ENCODE measurements at places on chromosomes 12 and 14. TPM values are rescaled to one million over a fixed set of nuclear protein-coding genes. Genes with fewer than 3 reads are reported as not detected.
A peak's percentile ranks its signal among the peaks of the same experiment; 100 is the strongest.

DNA sequence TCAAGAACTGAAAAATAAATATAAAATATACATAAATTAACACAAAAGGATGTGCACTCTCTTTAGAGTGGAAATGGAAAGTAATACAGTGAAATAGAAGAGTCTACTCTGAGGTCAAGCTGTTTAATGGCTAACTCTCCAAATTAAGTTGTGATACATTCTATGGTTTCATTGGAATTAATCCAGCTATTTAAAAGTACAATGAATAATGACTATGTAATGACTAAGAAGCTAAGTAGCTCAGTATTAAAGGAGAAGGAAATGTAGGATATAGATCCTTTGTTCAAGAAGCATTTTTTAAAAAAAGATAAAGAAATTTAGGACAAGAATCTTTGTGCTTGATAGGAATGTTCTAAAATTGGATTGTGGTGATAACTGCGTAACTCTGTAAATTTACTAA is 85.3 kb downstream of the LRP6 start:
- no peak for DNase-seq

- DNase-seq, result no peak
Measured at GRCh38 chr14:49886523-49886922, 6.4 kb upstream of the ARF6 start.

- no peak for DNase-seq
Measured at GRCh38 chr12:125159702-125160101, 94.5 kb downstream of the AACS start.

AKAP6 gene
- total RNA-seq, result 9.7 TPM

GRCh38 chr12:92987846-92988621 is 58.9 kb upstream of the EEA1 start:
- DNase-seq, result no peak

KRT6A gene
- not detected for total RNA-seq

GRCh38 chr14:92556255-92556741 is 42.7 kb downstream of the RIN3 start:
- no peak for DNase-seq

- DNase-seq, result no peak
Measured at GRCh38 chr12:87163122-87163521, 866.1 kb downstream of the C12orf50 start.

DNA sequence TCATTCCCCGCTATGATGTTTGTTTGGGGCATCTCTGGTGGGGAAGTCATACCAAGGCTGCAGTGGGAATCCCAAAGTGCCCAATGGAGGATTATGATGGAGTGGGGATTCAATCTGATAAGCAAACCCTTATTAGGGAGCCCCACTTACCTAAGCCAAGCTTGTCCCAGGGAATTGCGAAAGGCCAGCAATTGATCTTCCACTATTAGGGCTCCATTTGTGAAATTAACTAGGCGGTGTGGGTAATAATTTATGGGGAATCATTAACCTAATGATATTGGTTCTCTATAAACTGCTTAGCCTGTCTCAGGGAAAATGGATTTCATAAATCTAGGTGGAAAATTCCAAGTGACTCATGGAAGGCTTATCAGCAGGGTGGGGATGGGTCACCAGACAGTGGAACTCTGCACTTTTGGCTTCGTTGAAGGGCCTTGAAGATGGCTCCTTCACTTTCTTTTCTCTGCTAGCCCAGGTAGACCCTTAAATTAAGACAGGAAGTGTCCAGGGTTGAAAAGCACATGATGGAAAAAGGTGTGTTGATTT is 113.0 kb upstream of the WSCD2 start:
- no peak for DNase-seq

RITA1 gene
- 20.0 TPM for total RNA-seq

DNA sequence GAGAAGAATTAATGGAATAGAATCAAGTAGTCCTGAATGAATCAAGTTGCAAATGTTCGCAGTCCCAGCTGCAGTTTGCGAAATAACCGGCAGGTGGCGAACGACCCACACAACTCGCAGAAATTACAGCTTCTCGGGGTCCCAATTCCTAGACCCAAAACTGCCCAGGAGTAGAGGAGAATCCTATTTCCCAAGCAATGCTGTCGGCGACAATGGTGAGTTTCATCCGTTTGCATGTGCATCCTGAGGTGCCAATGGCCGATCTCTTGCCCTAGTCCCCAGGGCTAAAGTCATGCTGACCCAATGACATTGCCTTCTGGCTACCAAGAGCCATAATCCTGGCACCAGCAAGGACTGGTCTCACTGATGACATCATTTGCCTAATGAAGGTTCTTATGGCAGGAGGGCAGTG is 8.5 kb upstream of the ASCL1 start:
- peak; percentile 84 for DNase-seq

GRCh38 chr14:88430976-88431375 is 45.5 kb downstream of the SPATA7 start:
- DNase-seq, result no peak

DNA sequence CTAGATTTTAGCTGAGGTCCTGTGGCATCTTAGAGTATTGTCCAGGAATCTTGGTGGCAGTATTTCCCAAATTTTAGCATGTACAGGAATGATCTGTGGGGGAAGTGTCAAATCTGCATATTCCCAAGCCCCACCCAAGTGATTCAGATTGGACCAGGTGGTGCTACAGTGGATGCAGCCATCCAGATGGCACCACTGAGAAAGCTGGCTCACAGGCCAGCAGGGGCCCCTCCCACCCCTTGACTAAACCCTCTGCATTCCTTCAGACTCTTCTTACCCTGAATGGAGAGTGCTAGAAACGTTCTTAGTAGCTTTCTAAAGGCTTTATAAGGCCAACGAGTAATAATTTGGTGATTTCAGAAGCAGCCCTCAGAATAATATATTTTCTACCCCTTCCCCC is 255.2 kb downstream of the NRXN3 start:
- no peak for DNase-seq

GRCh38 chr14:42113358-42114069 is 506.8 kb downstream of the LRFN5 start:
- DNase-seq, result no peak

DNA sequence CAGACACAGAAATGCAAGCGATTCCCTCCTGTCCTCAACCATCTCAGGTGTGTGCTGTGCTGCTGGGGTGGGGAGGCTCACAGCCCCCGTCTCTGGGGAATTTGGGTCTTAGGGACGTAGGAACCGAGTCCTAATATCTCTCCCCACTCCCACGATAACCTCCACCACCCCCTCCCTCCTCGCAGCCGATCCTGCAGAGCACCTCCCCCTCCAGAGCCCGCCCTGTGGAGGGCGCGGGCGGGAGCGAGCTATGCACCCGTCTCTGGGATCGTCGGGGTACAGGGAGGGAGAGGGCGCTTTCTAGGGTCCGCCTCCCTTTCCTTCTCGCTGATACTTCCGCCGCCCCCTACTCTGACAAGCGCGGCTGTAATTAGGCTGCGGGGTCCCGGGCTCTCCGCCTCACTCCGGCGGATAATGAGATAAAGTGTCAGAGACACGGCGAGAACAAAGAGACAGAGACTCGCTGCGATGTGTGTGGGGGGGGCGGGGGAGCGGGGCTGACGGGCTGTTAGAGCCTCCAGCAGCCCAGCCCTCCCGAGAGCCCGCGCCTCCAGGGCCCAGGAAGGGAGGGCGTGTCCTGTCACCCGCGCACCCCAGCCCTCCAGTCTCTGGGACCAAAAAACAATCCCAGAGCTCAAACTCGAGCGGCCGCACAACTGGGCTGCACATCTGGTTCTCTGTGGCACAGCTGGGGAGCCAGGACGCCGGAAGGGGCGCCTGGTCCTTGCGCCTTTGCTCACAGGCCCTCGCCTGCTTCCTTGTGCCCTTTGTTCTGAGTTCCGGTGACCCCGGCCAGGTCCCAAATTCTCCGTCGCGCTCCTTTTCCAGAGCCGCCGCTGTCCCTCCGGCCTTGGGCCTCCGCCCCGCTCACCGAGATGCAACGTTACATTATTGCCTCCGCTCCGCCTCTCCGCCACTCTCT is 8.7 kb downstream of the SHMT2 start:
- DNase-seq, result no peak

CLEC4D gene
- total RNA-seq, result not detected

RHOJ gene
- total RNA-seq, result 34.6 TPM

DNA sequence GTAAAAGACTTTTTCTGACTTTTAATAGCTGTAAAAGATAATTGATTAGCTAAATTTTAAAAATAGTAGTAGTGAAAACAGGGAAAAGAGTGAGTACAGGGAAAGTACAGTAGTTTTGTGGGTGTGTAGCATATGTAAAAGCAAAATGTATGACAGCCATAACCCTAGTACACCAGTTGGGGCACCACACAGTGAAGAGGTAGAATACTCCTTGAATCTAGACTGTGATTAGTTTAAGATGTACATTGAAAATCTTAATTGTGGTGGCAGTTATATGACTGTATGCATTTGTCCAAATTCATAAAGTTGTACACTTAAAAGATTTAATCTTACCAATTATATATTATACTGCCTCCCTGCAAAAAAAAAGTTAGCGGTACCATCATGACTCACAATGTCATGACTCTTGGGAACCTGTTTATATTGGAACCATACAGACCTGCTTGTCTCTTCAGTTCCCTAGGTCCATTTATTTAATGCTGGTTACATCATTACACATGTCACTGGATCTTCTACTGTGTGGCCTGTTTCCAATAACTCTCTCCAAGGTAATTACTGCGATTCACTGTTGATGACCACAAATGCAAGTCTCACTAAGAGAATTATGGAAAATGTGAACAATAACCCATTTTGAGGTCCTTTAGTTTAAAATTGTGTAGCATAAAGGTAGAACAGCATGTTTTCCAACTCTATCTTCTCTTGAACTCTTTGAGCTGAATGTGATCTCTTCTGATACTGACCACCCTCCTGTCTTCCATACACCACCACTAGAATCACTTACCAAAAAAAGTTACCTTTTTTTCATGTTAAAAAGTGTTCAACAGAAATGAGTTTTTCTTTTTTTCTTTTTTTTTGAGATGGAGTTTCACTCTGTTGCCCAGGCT is 264.2 kb upstream of the AMIGO2 start:
- DNase-seq, result no peak

- DNase-seq, result no peak
Measured at GRCh38 chr12:76879710-76880518, 1.1 kb upstream of the CSRP2 start.

GRCh38 chr14:26157517-26157916 is 440.3 kb downstream of the NOVA1 start:
- no peak for DNase-seq

SIX6 gene
- not detected for total RNA-seq

AQP5 gene
- 2.4 TPM for total RNA-seq

DPY19L2 gene
- 23.2 TPM for total RNA-seq

GRCh38 chr12:28517101-28517500 is 326.8 kb downstream of the CCDC91 start:
- DNase-seq, result no peak

TSPAN8 gene
- total RNA-seq, result not detected

PLEKHG3 gene
- 43.4 TPM for total RNA-seq

TEX52 gene
- not detected for total RNA-seq

DNA sequence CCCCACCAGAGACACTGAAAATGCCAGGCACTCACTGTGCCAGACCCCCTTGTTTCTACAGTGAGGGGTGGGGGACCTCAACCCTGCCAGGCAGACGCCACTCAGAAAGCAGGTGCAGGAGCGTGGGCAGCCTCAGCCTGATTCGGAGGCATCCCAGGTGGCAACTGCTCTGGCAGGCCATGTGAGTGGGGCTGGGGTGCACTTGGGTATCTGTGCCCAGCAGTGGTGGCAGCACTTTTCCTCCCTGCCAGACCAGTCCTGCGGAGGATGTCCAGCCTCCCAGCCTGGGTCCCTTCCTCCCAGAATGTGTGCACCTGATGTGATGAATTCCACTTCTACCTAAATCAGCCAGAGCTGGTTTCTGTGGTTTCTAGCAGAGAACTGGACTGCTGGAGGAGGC is 13.4 kb upstream of the TTC7B start:
- DNase-seq, result no peak

DNA sequence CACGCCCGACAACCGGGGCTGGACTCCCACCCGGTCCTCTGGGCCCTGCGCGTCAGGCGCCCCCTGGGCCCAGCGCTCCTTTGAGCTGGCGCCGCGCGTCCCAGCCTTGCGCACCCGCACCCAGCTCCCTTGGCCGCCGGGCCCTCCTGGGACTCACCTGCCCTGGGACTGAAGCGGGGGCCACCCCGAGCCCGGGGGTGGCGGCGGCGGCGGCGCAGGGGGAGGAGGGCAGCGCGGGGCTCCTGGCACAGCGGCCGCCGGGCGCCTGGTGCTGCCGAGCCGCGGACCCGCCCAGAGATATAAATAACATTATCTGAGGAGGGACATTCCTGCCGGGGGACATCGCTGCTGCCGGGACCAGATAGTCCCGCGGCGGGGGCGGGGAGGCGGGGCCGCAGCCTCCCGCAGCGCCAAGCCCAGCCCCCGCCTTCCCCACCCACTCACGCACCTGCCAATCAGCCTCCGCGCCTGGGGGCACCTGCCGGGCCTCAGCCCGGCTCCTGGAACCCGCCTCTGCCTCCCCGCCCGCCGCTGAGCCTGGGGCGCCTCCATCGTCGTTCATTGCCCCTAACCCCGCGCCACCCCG is at the start of gene SPTB:
Gene SPTB, minus strand, starts transcription at position 273 of the 586 bp plus-strand sequence. CDS start 56,813 bp downstream, outside the sequence.
- no peak for DNase-seq

DNA sequence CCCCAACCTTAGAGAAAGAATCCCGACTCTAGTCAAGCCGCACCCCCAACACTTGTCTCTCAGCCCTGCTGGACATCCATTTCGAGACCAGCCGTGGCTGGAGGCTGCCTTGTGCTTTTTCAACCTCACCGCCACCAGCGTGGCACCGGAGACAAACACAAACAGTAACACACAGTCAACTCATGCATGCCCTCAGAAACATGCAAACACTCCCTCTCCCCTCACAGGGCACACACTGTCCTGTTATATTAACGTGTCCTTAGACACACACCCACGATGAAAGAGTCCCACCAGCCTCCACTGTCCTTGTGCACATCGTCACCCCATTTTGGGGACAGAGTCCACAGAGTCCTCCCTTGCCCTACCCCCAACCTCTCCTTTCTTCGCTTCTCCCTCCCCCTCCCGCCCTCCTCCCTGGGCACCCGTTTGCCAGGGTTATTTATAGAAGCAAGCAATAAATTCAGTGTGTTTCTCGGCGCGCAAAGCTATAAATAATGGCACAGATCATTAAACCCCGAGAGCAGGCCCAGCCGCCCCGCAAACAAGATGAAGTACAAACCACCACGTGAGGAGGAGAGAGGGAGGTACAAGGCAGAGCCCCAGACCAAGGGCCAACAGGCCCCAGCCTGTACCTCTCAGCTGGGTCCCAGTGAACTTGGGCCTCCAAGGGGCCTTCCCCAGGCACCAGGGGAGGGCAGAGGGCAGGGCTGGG is 27.9 kb downstream of the SMUG1 start:
- no peak for DNase-seq

DNA sequence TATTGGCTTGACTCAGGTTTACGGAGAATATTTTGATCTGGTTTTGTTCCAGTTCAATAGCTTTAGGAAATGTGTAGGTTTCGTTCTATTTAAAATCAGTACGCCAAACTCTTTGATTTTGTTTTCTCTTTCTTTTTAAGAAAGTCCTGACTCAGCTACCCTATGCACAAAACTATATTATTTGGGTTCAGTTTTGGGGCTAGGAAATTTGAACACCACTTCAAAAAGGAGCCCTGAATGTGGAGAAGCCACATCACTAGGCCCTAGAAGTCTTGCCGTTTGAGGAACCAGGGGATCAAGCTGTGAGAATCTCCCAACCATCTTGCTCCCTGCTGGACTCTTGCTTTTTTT is 168.2 kb upstream of the BCL2L14 start:
- no peak for DNase-seq

CAPZA3 gene
- not detected for total RNA-seq

GRCh38 chr14:56686416-56686815 is 106.8 kb downstream of the TMEM260 start:
- no peak for DNase-seq
